ENCODE measurements at places on chromosomes 3 and 15.

GRCh38 chr3:127889461-127889863 lies 25.6 kb upstream of the KBTBD12 start:
- no peak for DNase-seq

DNA sequence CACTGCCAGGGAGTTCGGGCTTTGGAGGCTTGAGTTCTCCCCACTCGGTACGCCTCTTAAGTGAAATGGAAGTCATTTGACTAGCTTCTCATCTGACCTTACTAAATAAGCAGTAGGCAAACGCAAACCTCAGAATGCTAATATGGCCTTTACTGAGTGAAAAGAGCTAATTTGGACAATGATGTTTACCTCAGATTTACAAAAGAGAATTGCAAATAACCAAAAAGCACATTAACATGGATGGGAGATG lies 1.6 kb upstream of the RNU6-1 start:
- no peak for DNase-seq

- DNase-seq: peak; percentile 76
Measured at GRCh38 chr3:49295489-49296058, 18.5 kb upstream of the C3orf62 start.

DNA sequence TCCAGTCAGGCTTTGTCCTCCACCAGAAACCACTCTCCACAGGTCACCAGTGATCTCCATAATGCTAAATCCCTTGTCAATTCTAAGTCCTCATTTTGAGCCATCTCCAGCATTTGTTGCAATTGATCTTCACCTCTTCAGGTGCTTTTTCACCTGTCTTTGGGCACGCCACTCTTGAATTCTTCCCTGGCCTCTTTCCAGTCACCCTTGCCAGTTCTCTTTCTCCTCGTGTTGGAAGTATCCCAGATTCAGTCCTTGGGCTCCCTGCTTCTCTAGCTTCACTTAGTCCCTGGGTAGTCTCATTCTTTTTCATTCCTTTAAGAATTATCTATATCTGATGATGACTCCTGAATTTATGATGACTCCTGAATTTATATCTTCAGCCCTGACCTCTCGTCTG lies 37.5 kb downstream of the MAPK6 start:
- no peak for DNase-seq

DNA sequence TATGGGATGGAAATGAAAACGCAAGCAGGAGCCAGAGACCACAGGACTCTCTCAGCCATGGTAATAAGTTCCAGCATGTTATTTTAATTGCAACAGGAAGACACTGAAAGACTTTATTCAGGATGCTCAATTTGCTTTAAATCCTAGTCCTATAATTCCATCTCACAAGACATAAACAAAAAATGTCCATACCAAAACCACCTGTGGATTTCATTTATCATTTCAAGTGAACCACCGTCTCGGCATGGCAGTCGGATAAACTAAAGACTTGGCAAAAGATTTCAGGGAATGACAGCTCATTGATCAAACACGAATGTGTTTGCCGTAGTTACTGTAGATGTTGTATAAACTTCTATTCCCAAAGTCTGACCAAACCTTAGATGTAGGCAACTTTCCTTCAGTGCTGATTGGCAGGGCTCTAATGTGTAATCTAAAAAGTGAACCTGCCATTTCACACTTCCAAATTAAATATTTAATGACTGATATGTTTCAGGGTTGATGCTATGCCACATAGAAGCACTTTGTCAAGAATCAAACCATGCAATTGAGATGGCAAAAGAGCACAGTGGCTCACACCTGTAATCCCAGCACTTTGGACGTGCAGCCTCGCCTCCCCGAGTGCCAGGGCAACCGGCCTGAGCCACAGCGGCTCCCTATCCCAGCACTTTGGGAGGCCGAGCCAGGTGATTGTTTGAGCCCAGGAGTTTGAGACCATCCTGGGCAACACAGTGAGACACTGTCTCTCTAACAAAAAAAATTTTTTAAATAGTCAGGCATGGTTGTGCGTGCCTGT lies 331.7 kb downstream of the MAGI1 start:
- no peak for DNase-seq

- no peak for DNase-seq
Measured at GRCh38 chr15:61880084-61880483, 180.2 kb downstream of the VPS13C start.

DNA sequence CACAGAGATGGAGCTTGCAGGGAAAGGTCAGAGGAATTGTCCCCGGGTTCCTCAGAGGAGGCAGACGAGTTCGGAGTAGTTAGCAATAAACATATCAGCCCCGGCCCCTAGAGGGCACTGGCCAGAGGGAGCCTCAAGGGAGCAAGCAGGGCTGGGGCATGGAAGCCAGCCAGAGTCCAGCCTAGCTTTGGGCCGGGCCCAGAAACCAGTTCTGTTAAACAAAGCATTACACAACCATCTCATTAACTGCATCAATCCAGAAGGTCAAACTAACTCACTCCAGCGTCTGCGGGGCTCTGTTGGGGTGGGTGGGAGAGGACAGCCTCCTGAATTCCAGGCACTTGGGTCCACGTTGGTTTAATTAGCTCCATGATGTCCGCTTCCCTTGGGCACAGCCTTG lies 41.0 kb upstream of the IREB2 start:
- DNase-seq: peak; percentile 37

DNA sequence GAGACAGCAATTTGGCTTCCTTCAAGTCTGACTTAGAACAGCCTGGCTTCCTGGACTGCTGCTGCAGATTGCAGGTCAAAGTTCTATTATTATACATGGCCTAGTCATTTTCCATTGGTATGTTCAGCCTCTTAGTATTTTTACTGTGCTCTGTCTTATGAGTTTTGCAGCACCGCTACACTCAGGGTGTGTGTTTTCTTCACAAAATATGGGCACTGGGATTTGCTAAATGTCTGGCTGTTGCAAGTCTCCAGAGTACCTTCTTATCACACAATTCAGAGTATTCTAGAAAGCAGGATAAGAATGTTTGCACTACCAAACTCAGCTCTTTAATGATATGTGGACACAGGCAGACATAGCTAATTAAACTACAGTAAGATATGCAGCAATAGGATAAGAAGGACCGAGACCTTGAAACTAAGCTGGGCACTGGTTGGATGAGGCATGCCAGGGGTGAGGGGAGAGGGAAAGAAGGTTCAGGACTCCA lies 203.0 kb upstream of the PDZRN3 start:
- no peak for DNase-seq

- no peak for DNase-seq
Measured at GRCh38 chr3:194691481-194692283, 6.0 kb downstream of the FAM43A start.

- DNase-seq: no peak
Measured at GRCh38 chr3:152496716-152497115, 228.0 kb downstream of the MBNL1 start.

- DNase-seq: no peak
Measured at GRCh38 chr15:30041868-30042267, 40.9 kb upstream of the GOLGA8J start.

- DNase-seq: no peak
Measured at GRCh38 chr15:64146041-64146440, 5.5 kb upstream of the SNX22 start.

DNA sequence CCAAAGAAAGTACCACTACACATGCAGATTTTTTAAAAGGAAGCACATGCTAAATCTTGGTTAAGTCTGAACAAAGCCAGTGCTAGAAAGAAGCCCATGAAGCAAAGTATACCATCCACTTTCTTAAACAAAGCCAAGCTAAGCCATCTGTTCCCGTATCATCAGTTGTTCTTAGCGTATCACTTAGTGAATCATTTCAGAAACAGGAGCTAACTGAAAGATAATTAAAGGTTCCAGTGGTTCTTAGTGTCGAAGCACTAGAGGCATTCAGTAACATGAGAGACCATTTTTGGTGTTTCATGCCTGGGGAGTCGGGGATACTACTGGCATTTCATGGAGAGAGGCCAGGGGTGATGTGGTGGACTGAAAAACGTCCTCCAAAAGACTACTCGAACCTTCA lies 12.8 kb downstream of the UBXN7 start:
- no peak for DNase-seq

DNA sequence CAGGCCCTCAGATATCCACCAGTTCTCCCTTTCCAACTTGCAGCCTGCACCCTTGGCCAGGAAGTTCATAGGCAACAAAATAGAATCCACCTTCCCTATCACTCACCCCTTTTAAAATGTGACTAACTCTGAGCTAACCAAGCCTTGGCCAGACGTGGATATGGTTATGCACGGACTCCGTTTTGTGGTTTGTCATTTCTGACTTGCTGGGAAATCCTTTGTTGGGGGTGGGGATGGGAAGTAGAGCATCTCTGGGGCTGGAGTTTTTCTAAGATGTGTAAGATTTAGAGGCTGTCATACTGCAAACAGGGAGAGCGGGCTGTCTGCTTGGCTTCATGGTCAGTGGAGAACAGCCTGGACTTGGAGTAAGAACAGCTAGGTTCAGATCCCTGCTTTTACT lies 62.6 kb downstream of the SMAD3 start:
- DNase-seq: no peak

- DNase-seq: no peak
Measured at GRCh38 chr15:50083424-50084025, 35.5 kb downstream of the ATP8B4 start.

DNA sequence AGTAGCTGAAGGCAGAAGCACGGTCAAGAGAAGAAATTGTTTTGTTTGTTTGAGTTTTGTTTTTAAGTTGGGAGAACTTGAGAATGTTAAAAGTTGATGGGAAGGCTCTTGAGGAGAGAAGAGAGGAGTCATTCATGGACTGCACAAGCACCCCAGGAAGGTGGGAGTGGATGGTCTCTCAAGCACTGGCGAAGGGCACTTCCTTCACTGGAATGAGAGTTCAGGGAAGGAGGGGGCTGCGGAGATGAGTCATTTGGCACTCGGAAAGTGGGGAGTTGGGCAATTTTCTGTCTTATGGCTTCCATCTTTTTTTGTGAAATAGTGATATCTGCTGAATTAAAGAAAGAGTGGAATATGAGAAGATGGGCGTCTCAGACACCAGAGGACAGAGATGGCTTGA lies 66.0 kb downstream of the ATP13A4 start:
- no peak for DNase-seq

DNA sequence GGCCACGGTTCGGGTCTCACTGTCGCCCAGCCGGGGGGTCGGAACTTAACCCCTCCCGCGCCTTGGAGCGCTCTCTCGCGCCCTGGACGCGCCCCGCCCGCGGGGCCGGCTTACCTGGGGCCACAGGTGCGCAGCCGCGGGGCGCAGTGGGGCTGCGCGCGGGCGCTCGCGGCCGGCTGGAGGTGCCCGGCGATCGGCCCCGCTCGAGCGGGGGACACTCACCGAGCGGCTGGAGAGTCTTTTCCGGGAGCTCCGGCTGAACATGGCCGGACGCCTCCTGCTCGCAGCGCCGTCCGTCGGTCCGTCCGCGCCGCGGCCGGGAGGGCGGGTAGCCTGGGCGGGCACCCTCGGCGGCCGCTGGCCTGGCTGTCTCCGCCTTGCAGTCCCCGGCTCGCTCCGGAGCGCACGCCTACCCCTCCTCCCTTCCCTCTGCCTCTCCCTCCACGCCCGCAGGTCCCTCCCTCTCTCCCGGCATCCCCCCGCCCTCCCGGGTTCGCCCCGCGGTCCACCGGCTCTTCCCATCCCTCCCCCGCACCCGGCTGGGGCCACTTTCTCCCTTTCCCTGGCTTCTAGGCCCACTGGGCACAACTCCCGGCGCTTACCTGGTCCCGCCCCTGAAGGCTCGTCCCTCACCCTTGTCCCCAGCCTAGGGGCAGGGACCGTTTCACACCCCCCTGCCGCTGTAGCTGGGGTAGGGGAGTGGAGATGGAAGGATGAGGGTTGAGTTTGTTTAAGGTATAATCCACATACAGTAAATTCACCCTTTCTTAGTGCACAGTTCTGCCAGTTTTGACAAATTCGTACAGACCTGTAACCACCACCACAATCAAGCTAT lies 220.1 kb upstream of the PRICKLE2 start:
- peak; percentile 10 for DNase-seq

DNA sequence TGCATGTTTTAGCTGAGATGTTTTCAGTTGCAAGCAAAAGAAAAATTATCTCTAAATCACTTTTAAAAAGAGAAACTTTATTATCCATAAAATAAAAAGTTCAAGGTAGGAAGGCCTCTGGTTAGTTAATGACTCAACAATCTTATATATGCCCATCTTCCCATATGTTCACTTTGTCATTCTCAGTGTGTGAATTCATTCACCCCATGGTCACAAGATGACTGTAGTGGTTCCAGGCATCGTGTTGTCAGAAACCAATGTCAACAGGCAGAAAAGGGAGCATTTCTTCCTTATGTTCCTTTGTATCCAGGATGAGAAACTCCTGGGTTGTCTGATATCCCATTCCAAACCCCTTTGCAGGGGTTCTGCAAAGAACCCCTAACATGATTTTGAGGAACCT lies 119.9 kb upstream of the RAP2B start:
- DNase-seq: no peak

DNA sequence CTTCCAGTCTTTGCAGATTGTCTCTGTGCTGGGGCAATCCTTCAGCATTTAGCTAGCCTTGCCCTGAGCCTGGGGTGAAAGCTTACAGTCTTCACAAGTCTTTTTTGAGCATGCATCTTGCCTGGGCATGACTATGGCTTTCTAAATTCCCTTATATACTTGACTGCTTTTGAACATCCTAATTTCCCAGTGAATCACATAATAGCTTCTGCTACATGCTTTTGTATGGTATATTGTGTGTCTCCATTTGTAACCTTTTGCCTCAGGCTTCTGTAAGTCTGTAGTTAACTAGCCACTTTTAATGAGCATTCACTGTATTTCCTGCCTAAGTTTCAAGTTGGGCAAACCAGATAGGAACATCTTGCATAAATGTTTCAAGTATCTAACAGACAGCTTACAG lies 76.8 kb downstream of the CHCHD4 start:
- DNase-seq: no peak

DNA sequence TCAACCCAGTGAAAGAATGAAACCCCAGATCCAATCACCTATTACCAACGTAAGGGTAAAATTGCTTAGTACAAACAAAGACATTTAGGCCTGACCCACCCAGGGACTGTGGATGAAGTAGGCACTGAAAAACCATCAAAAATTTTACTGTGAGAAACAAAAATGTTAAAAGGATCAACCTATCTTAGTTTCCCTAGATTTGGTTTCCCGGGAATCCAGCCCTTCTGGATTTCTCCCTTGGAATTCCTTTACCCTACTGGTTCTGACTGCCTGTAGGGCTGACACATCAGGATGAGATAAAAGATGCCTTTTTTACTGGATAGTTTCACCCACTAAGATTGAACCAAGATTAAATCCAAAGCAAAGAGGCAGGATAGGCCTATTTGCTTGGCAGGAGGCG lies 102.7 kb downstream of the SCAPER start:
- no peak for DNase-seq

GRCh38 chr15:81418891-81419290 lies 44.9 kb upstream of the TMC3 start:
- DNase-seq: no peak

DNA sequence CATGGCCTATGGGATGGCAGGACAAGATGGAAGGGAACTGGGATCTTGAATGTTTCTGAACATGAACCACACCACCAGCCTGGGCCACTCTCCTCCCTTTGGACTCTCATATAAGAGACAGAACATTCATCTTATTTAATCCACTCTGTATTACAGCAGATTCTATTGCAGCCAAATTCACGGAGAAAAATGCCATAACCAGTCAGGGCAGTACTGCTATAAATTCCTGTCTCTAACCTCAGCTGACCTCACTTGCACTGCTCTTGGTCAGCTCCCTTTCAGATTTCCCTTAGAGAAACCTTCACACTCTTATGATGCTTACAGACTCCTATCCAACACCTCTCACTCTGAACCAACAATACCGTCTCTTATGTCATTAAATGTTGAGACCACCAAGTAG lies 101.4 kb downstream of the RYK start:
- DNase-seq: no peak

GRCh38 chr3:78029775-78030174 lies 989.9 kb downstream of the ROBO2 start:
- DNase-seq: no peak

- peak; percentile 19 for DNase-seq
Measured at GRCh38 chr15:55619783-55620182, 31.6 kb upstream of the PYGO1 start.
